ENCODE measurements at places on chromosomes 7 and 10.

GRCh38 chr7:46781901-46782439 is 799.9 kb downstream of the TNS3 start:
- ATAC-seq: no peak

GRCh38 chr10:34679177-34679576 is 135.9 kb downstream of the PARD3 start:
- no peak for ATAC-seq

GRCh38 chr7:140640060-140640637 is 464 bp downstream of the DENND2A start:
- ATAC-seq: peak; percentile 53

- ATAC-seq: no peak
Measured at GRCh38 chr10:7788639-7789286, 786 bp downstream of the ATP5F1C start.

GRCh38 chr7:96332325-96332724 is 10.4 kb upstream of the SLC25A13 start:
- no peak for ATAC-seq

All from stimulated activated memory B cell treated with anti-CD40 and anti-IgM and Interleukin-4, amounts not matched to agents 10 μg/mL and 1 μg/mL and 100 μg/mL, for 72 hours (primary cell).